ENCODE measurements at places on chromosomes 1 and 21.

- DNase-seq = no peak
These were observed 127.1 kb upstream of the PKN2 start for GRCh38 chr1:88557014-88557413.

DNA sequence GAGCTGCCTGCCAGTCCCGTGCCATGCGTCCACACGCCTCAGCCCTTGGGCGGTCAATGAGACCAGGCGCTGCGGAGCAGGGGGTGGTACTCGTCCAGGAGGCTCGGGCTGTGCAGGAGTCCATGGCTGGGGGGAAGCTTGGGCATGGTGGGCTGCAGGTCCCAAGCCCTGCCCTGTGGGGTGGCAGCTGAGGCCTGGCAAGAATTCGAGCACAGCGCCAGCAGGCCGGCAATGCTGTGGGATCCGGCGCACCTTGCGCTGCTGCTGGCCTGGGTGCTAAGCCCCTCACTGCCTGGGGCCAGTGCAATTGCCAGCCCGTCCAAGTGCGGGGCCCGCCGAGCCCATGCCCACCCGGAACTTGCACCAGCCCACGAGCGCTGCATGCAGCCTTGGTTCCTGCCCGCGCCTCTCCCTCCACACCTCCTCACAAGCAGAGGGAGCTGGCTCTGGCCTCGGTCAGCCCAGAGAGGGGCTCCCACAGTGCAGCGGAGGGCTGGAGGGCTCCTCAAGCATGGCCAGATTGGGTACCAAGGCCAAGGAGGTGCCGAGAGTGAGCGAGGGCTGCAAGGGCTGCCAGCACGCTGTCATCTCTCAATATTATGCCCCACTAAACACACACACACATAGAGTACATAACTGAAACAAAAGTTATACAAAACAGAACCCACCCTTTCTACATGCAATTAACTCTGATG, 307.7 kb downstream of the LMO4 start:
- no peak for DNase-seq

DNA sequence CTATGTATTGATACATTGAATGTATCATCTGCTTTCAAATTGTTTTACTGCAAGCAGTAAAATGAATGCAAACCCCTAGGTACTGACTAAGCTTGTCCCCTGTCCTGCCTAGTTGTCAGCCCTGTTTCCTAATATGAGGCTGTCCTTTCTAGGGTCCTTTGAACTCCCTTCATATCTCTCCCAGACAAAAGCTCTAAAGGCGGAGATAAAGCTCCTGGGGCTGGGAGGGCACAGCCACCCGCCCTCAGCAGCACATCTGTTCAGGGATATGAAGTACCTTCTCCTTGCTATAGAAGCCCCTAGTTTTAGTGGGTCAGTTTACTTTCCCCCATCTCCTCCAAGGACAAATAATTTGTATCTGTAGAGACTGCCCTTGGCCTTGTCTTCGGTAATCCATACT, 93.1 kb upstream of the ETS2 start:
- DNase-seq = no peak

DNA sequence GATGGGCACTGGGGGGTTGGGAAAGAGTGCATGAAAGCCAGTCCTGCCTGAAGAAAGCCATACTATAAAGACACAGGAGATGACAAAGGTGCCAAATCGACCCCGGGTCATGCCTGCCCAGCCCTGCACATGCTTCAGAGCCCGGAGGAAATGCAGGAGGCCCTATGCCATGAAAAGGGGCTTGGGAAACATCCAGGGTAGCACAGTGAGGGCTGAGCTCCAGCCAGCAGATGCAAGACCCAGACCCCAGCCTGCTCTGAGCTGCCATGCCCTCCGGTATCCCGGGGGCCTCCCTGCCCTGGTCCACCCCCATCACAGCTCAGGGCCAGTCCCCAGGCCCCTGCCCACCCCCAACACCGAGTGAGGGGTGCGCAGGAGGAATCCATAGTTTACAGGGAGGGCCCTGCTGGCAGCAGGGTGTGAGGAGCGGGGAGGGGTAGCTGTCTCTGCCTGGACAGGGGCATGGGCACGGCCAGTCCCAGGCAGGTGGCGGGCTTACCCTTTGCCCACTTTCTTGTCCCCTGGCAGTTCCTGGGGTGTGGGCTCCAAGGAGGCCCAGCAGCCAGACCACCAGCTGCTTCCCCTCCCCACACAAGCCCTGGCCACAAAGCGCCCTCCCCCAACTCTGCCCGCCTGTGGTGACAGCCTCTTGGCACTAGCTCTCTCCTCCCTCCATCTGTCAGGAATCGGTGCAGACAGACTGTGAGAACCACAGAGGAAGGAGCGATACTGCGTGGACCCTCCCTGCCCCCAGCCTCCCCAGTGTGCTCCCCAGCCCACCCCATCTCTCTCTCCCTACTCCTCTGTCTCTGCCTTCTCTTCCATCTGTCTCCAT, 16.8 kb downstream of the LRP8 start:
- no peak for DNase-seq

GRCh38 chr1:194055536-194055935, 869.1 kb upstream of the B3GALT2 start:
- no peak for DNase-seq

DNA sequence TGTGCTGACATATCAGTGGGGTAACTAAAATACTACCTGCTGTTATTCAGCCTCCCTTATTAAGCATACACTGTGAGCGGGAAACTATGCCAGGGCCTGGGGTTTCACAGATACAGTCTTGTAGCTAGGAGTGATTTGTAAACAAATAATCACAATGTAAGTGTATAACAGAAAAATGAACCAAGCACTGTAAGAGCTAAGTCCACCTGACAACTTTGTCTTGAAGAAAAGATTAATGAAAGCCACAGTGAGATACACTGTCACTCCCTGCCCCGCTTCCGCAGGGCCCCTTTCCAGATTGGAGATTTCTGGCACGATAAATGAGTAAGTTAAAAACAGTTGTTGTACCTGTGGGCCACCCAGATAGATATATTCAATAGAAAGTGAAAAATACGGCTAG, 4.8 kb downstream of the RCAN3 start:
- no peak for DNase-seq

DNA sequence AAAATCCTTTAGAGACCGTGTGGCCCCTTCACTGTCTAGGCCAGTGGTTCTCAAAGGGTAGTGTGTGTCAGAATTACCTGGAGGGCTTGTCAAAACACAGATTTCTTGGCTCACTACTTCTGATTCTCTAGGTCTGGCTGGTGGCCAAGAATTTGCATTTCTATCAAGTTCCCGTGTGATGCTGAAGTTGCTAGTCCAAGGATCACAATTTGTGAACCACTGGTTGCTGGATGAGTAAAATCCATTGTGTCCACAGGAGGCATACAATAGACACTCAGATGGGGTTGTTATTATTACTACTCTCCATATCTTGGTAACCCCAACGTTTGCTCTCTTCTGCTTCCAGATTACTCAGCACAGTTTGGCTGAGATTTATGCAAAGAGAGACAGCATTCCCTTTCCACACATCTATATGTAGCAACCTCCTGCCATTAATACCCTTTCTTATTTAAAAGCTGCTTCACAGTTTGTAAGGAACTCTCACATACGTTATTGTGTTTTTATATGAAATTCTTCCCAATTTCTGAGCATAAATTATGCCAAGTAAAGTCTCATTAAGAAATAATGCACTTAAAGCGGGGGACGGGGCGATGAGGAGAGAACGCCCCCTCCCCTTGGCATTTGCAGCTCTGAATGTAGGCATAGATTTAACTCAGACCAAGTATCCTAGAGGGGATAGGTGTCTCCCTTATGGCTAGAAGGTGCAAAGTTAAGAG, 720 bp upstream of the TMCC2 start:
- DNase-seq = no peak

GRCh38 chr1:220271706-220272046, 577 bp downstream of the RAB3GAP2 start:
- DNase-seq = peak; percentile 29

DNA sequence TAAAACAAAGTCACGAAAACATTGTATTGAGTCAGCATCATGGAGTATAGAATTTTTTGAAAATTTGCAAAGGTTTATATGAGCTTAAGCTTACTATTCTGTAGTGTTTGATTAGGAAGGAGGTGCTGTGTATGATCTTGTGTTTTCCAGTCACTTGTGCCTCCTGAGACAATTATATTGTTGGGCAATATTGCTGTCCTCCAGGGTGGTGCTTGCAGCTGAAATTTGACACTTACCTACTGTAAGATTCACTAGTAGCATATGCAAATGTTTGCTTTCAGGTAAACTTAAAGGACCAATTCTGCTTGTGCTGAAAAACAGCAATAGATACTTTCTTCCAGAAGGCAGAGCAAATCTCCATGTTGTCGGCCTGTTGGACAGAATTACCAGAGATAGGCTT, 268.0 kb downstream of the TGFB2 start:
- no peak for DNase-seq

DNA sequence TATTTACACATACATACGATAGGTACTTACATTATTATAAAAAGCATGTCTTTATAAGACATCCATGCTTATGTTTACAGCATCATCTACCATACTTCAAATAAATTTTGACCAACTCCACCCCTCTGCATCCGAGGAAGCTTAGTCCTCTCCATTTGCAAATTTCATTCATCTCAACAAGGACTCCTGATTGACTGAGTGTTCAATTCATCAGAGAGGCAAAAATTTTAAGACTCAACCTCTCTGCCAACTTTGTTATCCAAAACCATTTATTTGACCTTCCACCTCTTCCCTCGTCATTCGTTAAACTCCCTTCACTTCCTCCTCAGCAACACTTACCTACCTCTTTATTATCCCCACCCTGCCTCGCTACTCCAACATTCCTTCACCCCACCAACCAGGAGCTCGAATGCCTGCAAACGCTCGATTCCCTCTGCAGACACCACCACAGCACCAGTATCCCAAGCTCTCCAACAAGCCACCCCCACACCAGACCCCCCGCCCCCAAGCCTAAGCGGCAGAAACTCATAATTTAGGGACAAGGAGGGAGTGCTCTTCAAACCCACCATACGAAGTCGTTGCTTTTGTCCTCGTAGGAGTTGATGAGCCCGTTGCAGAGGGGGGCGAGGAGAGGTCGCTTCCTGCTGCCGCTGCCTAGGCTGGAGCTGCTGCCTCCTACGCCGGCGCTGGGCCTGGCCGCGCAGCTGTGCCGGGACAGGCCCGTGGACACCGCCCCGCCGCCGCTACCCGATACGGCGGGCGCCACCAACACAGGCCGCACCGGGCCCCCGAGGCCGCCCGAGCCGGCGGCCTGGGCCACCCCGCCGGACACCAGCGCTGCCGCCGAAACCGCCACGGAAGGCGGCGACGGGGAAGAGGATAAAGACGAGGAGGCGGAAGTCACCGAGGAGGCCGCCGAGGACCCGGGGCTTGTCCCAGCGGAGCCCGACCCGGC, 803 bp downstream of the COP1 start:
- DNase-seq = peak; percentile 42

DNA sequence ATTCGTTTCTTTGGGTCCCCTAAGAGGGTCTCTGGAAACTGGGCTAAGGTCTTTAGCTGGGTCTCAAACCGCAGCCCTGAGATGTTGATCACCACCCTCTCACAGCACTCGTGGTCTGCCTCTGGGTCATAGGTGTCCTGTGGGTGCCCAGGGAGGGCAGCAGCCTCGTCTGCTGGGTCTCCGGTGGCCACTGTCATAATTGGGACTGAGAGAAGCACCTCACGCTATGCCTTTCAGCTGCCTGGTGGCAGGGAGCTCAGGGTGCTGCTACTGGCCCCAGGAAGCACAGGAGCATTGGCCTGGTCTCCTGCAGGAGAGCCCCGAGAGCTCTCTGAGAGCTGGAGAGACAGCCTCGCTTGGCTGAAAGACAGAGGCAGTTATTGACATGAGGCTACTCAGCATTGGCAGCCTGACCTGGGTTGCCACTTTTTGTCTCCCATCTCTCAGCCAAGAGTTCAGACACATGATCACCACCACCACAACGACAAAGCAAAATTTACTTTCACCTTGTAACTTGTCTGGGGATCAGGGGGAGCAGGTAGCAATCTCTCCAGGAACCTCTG, 1.5 kb downstream of the KCNA2 start:
- no peak for DNase-seq

GRCh38 chr21:31671931-31672330, 12.4 kb downstream of the SOD1 start:
- no peak for DNase-seq

- DNase-seq = no peak
These were observed 45.4 kb upstream of the LRP8 start for GRCh38 chr1:53373246-53373645.

GRCh38 chr21:42337830-42338728, 12.7 kb downstream of the TFF2 start:
- no peak for DNase-seq

GRCh38 chr1:228687587-228687986, 47.7 kb upstream of the RHOU start:
- no peak for DNase-seq

DNA sequence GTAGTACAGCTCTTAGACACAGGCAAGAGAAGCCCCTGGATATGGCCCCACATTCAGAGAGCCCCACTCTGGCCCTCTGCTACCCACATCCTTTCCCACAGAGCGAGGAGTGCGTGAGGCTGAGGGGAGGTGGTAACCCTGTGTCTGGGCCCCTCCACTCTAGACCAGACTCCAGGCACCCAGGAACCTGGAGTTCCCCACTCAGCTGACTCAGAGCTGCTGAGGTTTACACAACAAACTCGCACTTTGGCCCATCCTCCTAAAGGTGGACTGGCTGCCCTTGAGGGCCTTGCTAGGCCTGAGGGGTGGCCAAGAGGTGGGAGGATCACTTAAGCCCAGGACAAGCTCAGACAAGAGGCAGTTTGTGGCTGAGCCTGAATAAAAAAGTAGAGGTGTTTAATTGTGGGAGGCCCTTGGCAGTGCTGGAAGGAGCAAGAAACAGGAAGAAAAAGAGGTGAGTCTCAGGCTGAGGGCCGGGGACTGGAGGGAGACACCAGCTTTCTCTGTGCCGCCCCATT, 10.7 kb downstream of the MR1 start:
- DNase-seq = no peak

- no peak for DNase-seq
These were observed 45.5 kb upstream of the ETS2 start for GRCh38 chr21:38760017-38760761.

DNA sequence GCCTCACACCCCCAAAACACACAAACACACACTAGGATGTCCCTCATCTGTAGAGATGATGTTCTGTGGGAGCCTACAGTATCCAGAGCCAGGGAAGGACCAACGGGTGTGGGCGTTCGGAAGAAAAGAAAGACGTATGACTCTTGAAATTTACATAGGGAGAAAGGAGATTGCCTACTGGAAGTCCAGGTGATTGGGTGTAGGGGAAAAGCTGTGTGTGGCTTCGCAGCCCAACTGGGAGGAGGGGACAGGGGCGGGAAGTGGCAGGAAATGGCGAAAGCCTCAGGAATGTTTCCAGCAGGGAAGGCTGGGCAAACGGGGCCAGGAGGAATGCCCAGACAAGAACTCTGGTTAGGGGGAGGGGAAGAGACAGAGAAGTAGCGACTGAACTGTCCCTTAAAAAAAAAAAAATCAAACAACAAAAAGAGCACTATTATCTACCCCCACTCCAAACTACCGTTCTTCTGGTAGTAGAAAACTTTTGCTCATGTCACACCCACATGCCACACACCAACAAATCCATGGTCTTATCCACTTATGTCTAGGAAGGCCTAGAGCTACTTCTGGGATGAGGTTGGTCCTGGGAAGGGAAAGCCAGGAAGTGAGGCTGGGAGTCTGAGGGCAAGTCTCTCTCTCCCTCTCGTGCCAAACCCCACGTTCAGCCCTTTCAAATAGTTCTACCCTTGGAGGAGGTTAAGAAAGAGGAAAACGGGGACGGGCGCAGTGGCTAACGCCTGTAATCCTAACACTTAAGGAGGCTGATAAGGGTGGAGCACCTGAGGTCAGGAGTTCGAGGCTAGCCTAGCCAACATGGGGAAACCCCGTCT, 1.8 kb upstream of the CKS1B start:
- DNase-seq = peak; percentile 91
